Mesothelial cell of epicardium (in vitro differentiated cells): ENCODE measurements at places on chromosomes 7 and 10.

DNA sequence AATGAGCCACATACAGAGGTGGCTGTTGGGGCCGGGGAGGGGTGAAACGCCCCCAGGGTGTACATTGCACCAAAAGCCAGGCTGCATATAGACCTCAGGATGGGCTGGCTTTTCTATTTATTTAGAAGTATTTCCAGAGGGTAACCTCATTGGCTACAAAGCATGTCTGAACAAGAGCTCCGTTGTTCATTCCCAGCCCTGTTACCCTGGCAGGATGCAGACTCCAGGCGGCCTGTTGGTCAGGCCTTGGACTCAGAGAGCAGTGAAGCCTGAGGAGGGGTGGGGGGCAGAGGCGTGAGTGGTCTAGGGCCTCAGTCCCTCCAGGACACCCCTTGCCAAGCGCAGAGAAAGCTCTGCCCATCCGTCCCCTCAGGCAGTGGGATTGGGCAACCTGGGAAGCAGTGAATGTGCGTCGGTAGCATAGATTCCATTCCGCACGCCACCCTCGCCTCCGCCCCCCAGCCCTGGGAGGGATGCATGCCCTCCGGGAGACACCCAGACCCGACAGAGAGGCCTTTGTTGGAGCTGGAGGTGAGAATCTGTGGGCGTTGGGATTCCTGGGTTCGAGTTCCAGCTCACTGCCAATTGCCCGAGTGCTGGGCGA lies 41.9 kb downstream of the TCF7L2 start:
- no peak overlapping the region for H3K27ac ChIP-seq
- H3K4me1 ChIP-seq = peaks cover 30% of the 10 kb centered on the region

DNA sequence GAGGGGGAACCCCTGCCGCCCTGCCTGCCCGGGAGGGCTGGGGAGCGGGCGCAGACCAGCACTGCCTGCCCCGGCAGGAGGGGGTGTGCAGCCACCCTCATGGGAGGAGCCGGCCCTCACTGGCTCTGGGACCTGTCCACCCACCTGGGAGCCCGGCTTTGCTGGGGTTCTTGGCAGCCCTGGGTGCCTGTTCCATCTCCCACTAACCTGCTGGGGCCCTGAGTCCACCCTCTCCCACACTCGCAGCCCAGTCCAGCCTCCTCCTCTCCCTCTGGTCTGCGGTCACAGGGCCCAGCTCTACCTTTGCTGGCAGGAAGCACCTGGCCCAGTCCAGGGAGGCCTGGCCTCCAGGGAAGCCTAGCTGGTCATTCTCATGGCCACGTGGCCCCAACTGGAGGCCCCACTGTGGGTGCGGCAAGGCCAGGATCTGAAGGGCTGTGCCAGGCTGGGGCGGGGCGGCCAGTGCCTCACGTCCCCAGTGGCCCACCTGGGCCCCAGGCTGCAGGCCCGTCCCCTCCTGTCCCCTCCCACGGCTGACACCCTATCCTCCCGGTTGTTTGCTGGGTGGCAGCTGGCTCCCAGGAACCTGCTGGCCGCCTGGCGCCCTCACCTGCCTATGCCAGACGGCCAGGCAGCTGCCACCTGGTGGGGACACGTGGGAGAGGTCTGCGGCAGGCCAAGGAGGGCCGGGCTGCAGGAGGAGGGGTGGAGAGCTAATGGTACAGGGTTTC lies at the start of gene TMEM184A:
TMEM184A (minus strand) TSS at position 393 of the 731 bp plus-strand sequence. CDS start 721 bp downstream, outside the sequence.
- H3K27me3 ChIP-seq = no peaks in the 10 kb centered on the region
- H3K36me3 ChIP-seq = no peaks in the 10 kb centered on the region
- peaks cover 30% of the 10 kb centered on the region for H3K4me1 ChIP-seq
- peak within 1 kb of the TSS; percentile 17 for H3K4me3 ChIP-seq

DNA sequence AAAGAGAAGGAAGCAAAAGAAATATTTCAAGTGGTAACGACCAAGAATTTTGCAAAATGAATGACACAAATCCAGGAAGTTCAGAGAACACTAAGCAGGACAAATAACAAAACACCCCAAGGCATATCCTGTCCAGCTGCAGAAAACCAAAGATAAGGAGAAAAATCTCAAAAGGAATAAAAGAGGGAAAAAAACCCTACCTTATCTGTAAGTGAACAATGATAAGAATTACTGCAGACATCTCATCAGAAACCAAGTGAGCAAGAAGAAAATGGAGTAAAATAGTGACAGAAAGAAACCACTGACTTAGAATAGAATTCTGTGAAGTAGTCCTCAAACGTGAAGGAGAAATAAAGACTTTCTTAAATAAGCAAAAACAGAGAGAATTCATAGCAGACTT lies 21.8 kb downstream of the CARD11 start:
- H3K4me1 ChIP-seq = no peaks in the 10 kb centered on the region
- no peaks in the 10 kb centered on the region for H3K27me3 ChIP-seq
- H3K27ac ChIP-seq = no peak overlapping the region

DNA sequence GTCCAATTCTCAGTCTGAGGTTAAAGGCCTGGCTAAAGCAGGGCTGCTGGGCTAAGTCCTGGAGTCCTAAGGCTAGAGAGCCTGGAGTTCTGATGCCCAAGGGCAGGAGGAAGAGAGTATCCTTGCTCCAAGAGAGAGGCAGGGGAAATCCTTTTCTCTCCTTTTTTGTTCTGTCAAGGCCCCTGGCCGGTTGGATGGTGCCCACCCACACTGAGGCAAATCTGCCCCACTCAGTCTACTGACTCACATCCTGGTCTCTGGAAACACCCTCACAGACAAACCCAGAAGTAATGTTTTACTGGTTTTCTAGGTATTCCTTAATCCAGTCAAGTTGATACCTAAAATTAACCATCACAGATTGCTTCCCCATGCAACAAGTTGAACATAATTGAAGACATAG lies 23.0 kb downstream of the ZNF518A start:
- DNase-seq = no peak
- no peak overlapping the region for H3K4me3 ChIP-seq
- no peaks in the 10 kb centered on the region for H3K27me3 ChIP-seq
- no peaks in the 10 kb centered on the region for H3K4me1 ChIP-seq
- no peak overlapping the region for H3K27ac ChIP-seq

DNA sequence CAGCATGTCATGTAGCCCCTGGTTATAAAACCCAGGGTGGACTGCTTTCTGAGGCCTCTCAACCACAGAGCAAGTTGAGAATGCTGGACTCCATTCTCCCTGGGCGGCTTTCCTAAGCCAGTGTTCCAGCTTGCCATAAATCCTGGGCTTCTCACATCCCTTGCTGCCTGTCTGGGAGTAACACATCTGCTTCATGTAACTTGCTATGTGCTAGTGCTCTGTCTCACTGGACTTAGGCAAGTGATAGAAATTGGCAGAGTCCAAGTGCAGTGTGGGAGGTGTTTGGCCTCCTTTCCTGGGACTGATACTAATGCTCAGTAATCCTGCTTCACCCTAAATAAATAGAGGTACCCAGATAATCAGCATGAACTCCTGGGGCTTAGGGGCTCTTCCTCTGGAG lies 277.1 kb upstream of the POM121L12 start:
- no peaks in the 10 kb centered on the region for H3K4me1 ChIP-seq
- H3K36me3 ChIP-seq = no peaks in the 10 kb centered on the region
- no peak overlapping the region for H3K27ac ChIP-seq
- H3K4me3 ChIP-seq = no peak overlapping the region
- no peaks in the 10 kb centered on the region for H3K27me3 ChIP-seq
- DNase-seq = no peak

DNA sequence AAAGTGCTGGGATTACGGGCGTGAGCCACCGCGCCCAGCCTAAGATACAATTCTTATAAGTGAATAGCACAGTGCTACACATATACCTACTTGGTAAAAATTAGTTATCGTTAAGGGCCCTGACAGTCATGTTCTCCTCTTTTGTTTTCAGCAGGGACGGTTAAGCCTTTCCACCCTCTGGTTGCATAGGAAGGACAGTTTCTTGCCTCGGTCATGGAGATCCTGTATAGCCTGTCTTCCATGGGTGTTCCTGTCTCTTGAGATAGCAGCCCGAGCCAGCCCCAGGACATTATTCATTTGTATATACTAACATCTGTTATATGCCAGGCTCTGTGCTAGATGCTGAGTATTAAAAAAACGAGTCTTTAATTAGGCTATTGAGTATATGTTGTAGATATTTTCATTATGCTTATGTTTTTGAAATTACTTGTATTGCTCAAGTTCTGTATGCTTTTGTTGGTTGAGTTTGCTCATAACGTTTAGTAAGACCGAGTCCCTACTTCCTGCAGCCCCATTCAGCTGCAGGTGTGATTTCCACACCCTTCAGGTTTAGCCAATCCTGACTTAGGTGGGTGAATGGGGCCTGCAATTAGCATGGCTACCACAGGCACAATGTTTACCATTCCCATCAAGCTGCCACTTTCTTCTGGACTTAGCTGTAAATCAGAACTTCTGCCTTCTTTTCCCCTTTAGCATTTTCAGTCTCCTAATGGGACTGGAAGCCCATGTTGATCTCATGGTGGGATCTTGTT lies 24.8 kb downstream of the CCSER2 start:
- H3K4me1 ChIP-seq = peaks cover 37% of the 10 kb centered on the region
- DNase-seq = no peak
- peaks cover 4% of the 10 kb centered on the region for H3K36me3 ChIP-seq
- H3K27me3 ChIP-seq = no peaks in the 10 kb centered on the region
- H3K4me3 ChIP-seq = no peak overlapping the region

DNA sequence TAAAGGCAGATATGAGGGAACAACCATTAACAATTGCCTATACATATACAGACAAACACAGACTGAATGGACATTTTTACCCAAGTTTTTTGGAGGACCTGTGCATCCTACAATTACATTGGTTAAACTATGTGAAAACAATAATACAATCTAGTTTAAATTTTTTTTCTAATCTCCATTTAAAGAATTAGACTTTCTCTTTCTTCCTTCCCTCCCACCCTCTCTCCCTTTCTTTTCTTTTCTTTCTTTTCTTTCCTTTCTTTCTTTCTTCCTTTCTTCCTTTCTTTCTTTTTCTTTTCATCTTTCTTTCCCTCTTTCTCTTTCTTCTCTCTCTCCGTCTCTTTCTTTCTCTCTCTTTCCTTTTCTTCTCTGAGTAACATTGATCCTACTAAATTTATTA lies 183.7 kb downstream of the HDAC9 start:
- no peaks in the 10 kb centered on the region for H3K4me1 ChIP-seq
- no peak for DNase-seq
- H3K27me3 ChIP-seq = no peaks in the 10 kb centered on the region
- H3K36me3 ChIP-seq = peaks cover 16% of the 10 kb centered on the region
